ENCODE measurements at places on chromosomes 4 and X. TPM values are rescaled to one million over a fixed set of nuclear protein-coding genes. Genes with fewer than 3 reads are reported as not detected.

GRCh38 chrX:123884809-123885408, 25.1 kb downstream of the XIAP start:
- H3K27me3 ChIP-seq = no peaks in the 10 kb centered on the region
- peaks cover 3% of the 10 kb centered on the region for H3K36me3 ChIP-seq
- H3K4me1 ChIP-seq = no peaks in the 10 kb centered on the region
- no peak for DNase-seq

- no peak for DNase-seq
- H3K4me1 ChIP-seq = peaks cover 24% of the 10 kb centered on the region
- no peaks in the 10 kb centered on the region for H3K36me3 ChIP-seq
- no peak overlapping the region for H3K27ac ChIP-seq
Measured at GRCh38 chr4:86544310-86544966, 49.7 kb upstream of the PTPN13 start.

- H3K36me3 ChIP-seq = no peaks in the 10 kb centered on the region
- no peaks in the 10 kb centered on the region for H3K4me1 ChIP-seq
- no peak overlapping the region for H3K27ac ChIP-seq
- no peak overlapping the region for H3K4me3 ChIP-seq
- no peaks in the 10 kb centered on the region for H3K27me3 ChIP-seq
Measured at GRCh38 chrX:4627414-4627813, 914.0 kb upstream of the PRKX start.

GRCh38 chr4:88353324-88353723, 25.3 kb upstream of the HERC6 start:
- H3K4me1 ChIP-seq = peaks cover 8% of the 10 kb centered on the region
- no peak overlapping the region for H3K27ac ChIP-seq
- no peak for DNase-seq
- H3K4me3 ChIP-seq = no peak overlapping the region
- H3K36me3 ChIP-seq = no peaks in the 10 kb centered on the region

Gene DNAAF6
- not detected for total RNA-seq
